Breast epithelium (tissue), 4 donors: ENCODE measurements at places on chromosomes 1 and 21. TPM values are rescaled to one million over a fixed set of nuclear protein-coding genes. Genes with fewer than 3 reads are reported as not detected.

The SMYD2 gene
- 37.3 TPM for total RNA-seq

The OR6F1 gene
- total RNA-seq, result not detected

The E2F2 gene
- total RNA-seq, result 0.33 TPM

The AHDC1 gene
- 17.1 TPM for total RNA-seq

The PCAT6 gene
- total RNA-seq, result not detected

The MYBPH gene
- not detected for total RNA-seq

The ALPL gene
- total RNA-seq, result 2.9 TPM

The DMRTA2 gene
- total RNA-seq, result 0.16 TPM

The SPRR2E gene
- not detected for total RNA-seq

The COL16A1 gene
- 55.2 TPM for total RNA-seq

The NUP210L gene
- not detected for total RNA-seq

The DNAJC6 gene
- 4.2 TPM for total RNA-seq

The CELA2B gene
- total RNA-seq, result not detected

The LAMB3 gene
- 48.0 TPM for total RNA-seq

The ATF3 gene
- 6.7 TPM for total RNA-seq

The RAP1GAP gene
- 0.32 TPM for total RNA-seq

The JTB gene
- 315 TPM for total RNA-seq

The OR2T33 gene
- total RNA-seq, result not detected

The SPATA21 gene
- not detected for total RNA-seq

The BCL2L15 gene
- 1.6 TPM for total RNA-seq

The ARHGAP29 gene
- total RNA-seq, result 70.8 TPM

The RNF186 gene
- total RNA-seq, result 4.3 TPM

The RBBP4 gene
- total RNA-seq, result 121 TPM

The TRIM17 gene
- total RNA-seq, result 9.5 TPM

The CLCA4 gene
- total RNA-seq, result 2.6 TPM

The CFAP45 gene
- 0.80 TPM for total RNA-seq

The DCST1 gene
- total RNA-seq, result 0.16 TPM

The FCRL4 gene
- under 0.01 TPM for total RNA-seq

The MSH4 gene
- 0.32 TPM for total RNA-seq

The WDR4 gene
- total RNA-seq, result 12.7 TPM

The WNT4 gene
- 3.1 TPM for total RNA-seq

The NBPF20 gene
- total RNA-seq, result 2.5 TPM

The CD101 gene
- 0.32 TPM for total RNA-seq

The CLSTN1 gene
- 47.5 TPM for total RNA-seq

The ATP1B1 gene
- 21.8 TPM for total RNA-seq

The SPRR2F gene
- not detected for total RNA-seq

The MARCKSL1 gene
- total RNA-seq, result 47.9 TPM

The DCST2 gene
- total RNA-seq, result 3.3 TPM

The GPR52 gene
- 2.3 TPM for total RNA-seq

The SLC6A17 gene
- total RNA-seq, result under 0.01 TPM

The HSF2BP gene
- total RNA-seq, result 1.8 TPM

The FAM167B gene
- total RNA-seq, result 6.9 TPM

The KIF17 gene
- 2.0 TPM for total RNA-seq

The SRGAP2B gene
- total RNA-seq, result 14.4 TPM

The F5 gene
- 7.4 TPM for total RNA-seq

The BMP8B gene
- 0.48 TPM for total RNA-seq

The PAX7 gene
- not detected for total RNA-seq

The TMEM125 gene
- total RNA-seq, result 30.1 TPM

The CYYR1 gene
- 14.3 TPM for total RNA-seq
